ENCODE measurements at places on chromosomes 5 and 9. TPM values are rescaled to one million over a fixed set of nuclear protein-coding genes. Genes with fewer than 3 reads are reported as not detected.
A peak's percentile ranks its signal among the peaks of the same experiment; 100 is the strongest.

- H3K4me3 ChIP-seq: no peak overlapping the region
- no peak for DNase-seq
- no peaks in the 10 kb centered on the region for H3K27me3 ChIP-seq
- peaks cover 4% of the 10 kb centered on the region for H3K36me3 ChIP-seq
- no peak overlapping the region for H3K27ac ChIP-seq
Observed at GRCh38 chr5:14824499-14824898, 47.1 kb downstream of the ANKH start.

DNA sequence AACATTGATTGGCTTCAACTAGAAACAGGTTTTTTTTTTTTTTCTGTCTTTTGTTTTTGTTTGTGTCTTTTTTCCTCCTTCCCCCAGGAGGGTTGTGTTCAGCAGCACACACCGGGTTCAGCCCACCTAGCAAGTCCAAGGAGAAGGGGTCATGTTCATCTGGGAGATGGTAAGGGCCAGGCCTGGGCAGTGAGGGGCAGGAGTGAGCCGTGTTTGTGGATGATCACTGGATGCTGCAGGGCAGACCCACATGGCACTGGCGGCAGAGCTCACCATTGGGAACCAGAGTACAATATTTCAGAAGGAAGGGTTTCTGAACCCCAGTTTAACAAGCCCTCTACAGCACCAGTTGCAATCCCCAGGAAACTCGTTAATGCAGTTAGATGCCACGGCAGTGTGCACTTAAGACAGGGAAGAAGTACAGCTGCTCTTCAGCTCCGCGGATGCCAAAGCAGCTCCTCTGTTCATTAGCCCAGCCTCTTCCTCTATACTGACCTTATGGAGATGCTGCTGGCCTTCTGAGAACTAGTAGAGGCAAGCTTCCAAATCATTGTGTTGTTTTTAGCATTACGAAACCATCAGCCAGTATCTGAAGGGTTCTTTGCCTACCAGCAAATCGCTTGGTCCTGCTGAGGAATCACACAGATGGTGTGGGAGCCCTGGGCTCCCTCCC, 508.2 kb upstream of the WWC1 start:
- no peaks in the 10 kb centered on the region for H3K27me3 ChIP-seq
- H3K4me1 ChIP-seq: no peaks in the 10 kb centered on the region
- no peak overlapping the region for H3K4me3 ChIP-seq
- no peak for DNase-seq
- no peak overlapping the region for H3K27ac ChIP-seq

Gene ABLIM3
- total RNA-seq: not detected

DNA sequence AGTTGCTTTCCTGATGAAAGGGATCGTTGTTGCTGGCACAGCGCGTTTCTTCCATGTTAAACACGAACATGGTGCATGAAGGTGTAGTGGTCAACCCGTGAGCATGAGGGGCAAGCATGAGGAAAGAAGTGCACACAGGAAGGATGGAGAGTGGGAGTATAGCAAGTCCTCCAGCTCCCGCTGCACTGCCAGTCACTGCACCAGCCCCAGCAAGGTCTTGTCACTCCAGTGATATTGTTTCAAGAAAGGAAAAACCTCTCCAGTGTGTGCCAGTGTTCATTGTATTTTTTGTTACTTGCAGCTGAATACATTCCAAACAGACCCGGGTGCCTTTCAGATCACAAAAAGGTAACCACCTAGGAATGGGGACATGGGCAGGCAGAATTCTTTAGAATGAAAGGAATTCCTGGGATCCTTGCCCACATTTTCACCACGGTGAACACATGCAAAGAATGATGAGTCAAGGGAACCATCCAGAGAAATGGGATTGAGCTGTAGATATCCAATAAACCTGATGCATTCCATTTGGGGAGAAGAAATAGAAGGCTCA, 186.3 kb downstream of the AOPEP start:
- H3K4me3 ChIP-seq: no peak overlapping the region
- H3K36me3 ChIP-seq: no peaks in the 10 kb centered on the region
- no peaks in the 10 kb centered on the region for H3K4me1 ChIP-seq
- peaks cover 2% of the 10 kb centered on the region for H3K27me3 ChIP-seq
- no peak for DNase-seq

GRCh38 chr5:157994906-157995519, 136.1 kb upstream of the CLINT1 start:
- H3K36me3 ChIP-seq: no peaks in the 10 kb centered on the region
- peak; percentile 53 for DNase-seq
- peaks cover 25% of the 10 kb centered on the region for H3K27me3 ChIP-seq
- H3K4me3 ChIP-seq: no peak overlapping the region

DNA sequence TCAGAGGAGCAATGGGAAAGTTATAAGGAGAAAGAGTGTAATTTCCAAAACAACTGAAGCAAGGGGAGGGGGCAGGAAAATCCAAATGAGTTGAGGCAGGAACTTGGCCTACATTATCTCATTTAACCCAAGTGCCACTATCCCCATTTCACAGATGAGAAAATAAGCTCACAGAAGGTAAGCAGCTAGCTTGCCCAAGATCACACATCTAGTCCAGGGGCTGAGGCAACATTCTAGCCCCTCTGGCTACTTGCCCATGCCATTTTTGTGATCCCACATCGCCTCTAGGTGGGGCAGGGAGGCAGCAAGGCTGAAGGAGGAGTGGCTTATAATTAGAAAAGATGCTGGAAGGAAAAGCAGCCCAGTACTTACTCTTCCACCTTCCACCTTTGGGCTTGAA, 2.6 kb upstream of the PSIP1 start:
- H3K27ac ChIP-seq: no peak overlapping the region
- peaks cover 30% of the 10 kb centered on the region for H3K4me1 ChIP-seq
- peaks cover 7% of the 10 kb centered on the region for H3K27me3 ChIP-seq

Gene GPR151
- not detected for total RNA-seq

GRCh38 chr9:5186416-5187169, 1.2 kb upstream of the INSL6 start:
- peak; percentile 77 for DNase-seq
- H3K4me1 ChIP-seq: peaks cover 12% of the 10 kb centered on the region
- no peaks in the 10 kb centered on the region for H3K36me3 ChIP-seq
- no peak overlapping the region for H3K27ac ChIP-seq
- H3K27me3 ChIP-seq: no peaks in the 10 kb centered on the region
- H3K4me3 ChIP-seq: no peak overlapping the region

DNA sequence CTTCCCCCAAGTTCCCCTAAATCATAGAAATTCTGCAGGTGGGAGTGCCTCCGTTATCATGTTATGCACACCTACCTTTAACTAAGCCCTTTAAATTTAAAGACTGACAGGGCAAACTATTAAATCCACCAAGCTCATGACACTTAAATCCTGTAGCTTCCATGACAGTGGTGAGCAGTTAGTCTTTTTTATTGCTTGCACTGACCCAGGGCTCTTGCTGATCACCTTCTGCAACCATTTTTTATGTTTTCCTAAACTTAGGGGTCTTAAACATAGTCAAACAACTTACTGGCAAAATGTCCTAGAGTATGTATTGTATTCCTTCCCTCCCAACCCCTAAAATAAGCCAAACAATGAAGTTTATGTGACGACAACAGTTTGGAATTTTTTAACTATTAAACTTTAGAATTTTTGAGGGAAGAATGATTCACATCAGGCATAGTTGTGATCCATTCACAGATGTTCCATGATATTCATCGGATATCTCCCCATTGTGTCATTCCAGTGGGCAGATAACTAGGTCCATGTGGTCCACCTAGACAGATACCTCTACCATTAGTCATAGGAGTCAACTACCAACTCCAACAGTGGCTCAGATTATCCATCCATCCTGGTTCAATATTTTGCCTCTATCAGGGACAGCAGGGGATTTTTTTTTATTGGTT, 283.1 kb downstream of the ADAMTS6 start:
- H3K36me3 ChIP-seq: no peaks in the 10 kb centered on the region
- H3K4me3 ChIP-seq: no peak overlapping the region
- no peak overlapping the region for H3K27ac ChIP-seq
- DNase-seq: no peak
- no peaks in the 10 kb centered on the region for H3K4me1 ChIP-seq

GRCh38 chr5:91059409-91059808, 323.7 kb downstream of the ARRDC3 start:
- H3K27me3 ChIP-seq: peaks cover 9% of the 10 kb centered on the region
- no peak overlapping the region for H3K4me3 ChIP-seq
- no peak for DNase-seq
- peaks cover 12% of the 10 kb centered on the region for H3K4me1 ChIP-seq
- H3K36me3 ChIP-seq: no peaks in the 10 kb centered on the region

- no peaks in the 10 kb centered on the region for H3K36me3 ChIP-seq
- H3K27ac ChIP-seq: no peak overlapping the region
- no peak overlapping the region for H3K4me3 ChIP-seq
- no peaks in the 10 kb centered on the region for H3K27me3 ChIP-seq
- no peaks in the 10 kb centered on the region for H3K4me1 ChIP-seq
- DNase-seq: no peak
Observed at GRCh38 chr5:15440434-15440833, 59.5 kb upstream of the FBXL7 start.

GRCh38 chr5:132274050-132274792, 16.7 kb downstream of the PDLIM4 start:
- DNase-seq: no peak
- H3K27me3 ChIP-seq: peaks cover 10% of the 10 kb centered on the region
- no peak overlapping the region for H3K27ac ChIP-seq

GRCh38 chr5:60277941-60278340, 384.4 kb upstream of the PDE4D start:
- DNase-seq: no peak
- no peaks in the 10 kb centered on the region for H3K4me1 ChIP-seq
- no peak overlapping the region for H3K4me3 ChIP-seq
- no peak overlapping the region for H3K27ac ChIP-seq

Gene C5orf46
- total RNA-seq: not detected
